Activated CD4-positive, alpha-beta T cell treated with anti-CD3 and anti-CD28 coated beads, Interleukin-2, amount 50 U/mL, for 48 hours (primary cell): ENCODE measurements at places on chromosomes 3 and 15.

- no peak for DNase-seq
Observed at GRCh38 chr3:8266730-8267131, 234.9 kb upstream of the LMCD1 start.

DNA sequence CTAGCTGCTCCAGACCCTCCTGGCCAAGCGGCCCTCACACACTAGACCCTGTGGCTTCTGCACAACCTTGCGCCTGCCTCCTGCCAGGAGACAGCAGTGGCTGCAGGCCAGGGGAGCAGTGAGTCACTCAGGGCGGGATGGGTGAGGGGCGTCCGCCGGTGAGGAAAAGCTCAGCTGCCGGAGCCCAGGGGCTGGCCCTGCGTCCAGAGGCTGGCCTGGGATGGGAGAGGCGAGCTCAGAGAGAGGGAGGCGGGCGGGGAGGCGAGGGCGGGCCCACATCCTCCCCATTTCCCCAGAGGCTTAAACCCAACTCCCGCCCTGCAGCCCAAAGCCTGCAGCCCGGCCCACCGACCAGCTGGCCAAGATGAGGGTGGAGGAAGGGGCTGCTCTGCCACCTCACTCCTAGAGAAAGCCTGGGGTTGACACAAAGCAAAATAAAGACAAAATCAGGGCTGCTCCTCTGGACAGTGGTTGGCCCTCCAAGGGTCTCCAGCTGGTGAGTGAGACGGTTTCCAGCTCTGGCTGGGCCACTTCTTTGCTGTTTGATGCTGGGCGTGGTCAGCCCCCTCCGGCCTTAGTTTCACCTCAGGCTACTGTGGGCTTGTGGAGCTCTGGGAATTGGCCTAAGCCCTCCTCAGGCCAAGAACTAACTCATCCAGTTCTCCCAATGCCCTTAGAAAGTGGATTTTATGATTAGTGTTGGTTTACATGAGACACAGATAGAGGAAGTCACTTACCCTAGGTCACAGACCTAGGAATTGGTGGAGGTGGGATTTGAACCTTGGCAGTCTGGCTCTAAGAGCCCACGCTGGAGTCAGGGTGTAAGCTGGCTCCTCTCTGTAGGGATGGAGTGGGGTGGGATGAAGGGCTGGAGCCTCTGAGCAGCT, 50.6 kb downstream of the IQSEC1 start:
- no peak for DNase-seq

GRCh38 chr3:5726621-5727020, 539.1 kb downstream of the EDEM1 start:
- DNase-seq: no peak

DNA sequence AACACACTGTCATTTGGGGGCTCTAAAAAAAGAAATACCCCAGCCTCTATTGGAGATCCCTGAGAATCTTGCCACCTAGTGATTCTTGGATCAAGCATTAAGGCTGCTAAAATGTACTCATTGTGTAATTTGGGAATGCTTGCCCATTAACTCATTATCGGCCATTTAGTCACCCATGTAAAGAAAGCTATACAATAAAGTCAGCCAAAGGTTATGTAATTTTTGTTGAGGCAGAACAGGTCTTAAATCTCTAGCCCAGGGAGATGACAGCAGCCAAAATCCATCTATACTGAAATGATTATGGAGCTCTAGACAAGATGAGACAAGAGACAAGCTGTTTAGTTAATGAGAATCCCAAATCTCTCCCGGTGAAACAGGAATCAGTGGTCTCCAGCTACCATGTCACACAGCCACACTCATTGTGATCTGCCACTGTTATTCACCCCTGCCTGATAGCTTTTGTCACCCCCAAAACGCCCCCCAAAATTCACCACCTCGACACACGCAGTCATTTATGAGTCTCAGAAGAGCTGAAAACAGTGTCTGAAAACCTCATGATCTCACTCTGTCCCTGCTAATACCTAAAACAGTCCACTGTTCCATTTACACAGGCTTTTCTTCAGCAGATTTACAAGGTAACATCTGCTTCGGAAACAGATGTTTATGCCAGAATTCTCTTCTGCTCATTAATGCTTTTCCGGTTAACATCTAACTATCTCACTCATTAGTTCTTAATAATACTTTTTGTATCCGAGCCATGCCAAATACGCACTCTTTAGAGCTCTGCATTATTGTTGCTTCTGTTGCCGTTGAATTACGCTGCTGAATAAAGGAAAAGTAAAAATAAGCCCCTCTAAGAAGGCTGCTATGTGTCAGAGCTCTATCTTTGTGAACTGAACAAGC, 138.5 kb downstream of the RORA start:
- DNase-seq: no peak

GRCh38 chr3:175311404-175311803, 452.3 kb downstream of the NAALADL2 start:
- no peak for DNase-seq

DNA sequence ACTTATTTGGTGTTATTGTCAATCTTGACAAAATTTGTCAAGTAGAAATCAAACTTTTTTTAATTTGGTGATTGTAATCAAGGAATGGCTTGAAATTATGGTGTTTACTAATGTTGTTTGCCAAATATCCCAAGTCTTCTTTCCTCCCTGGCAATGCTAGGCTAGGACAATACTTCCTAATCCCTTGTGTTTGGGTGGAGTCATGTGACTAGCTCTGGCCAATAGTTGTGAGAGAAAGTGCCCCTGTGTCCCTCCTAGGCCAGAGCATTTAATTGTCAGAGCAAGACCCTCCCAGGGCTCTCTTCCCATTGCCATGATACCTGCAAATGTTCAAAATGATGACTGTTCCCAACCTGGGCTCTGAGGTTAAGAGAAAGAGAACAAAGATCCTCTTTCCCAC, 132.7 kb downstream of the ANXA2 start:
- DNase-seq: no peak

GRCh38 chr3:76753599-76753998, 286.3 kb upstream of the ROBO2 start:
- no peak for DNase-seq

GRCh38 chr3:29384640-29385039, 103.8 kb downstream of the RBMS3 start:
- no peak for DNase-seq

GRCh38 chr3:50303013-50303815, at the start of gene HYAL1:
TSS of gene HYAL1 (minus strand) at chr3:50303574. CDS start at chr3:50302956, 618 bp downstream.
- DNase-seq: no peak

GRCh38 chr3:194284351-194284750, 66.8 kb downstream of the CPN2 start:
- no peak for DNase-seq

DNA sequence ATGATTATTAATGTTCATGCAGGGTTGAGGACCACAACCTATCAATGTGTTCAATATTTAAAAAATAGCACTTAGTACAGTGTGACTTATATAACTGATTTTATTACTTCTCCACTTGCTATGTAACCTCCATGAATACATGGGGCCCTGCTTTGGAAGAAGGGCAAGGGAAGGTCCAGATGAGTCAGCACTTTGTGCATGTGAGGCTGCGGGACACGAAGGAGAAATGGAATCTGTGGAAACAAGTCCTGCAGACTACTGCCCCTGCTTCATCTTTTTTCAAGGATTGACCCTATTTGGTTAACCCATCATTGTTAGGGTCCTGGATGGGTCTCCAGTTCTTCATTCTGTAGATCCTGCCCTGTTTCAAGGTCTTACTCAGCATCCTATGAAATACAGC, 1.6 kb downstream of the NXPE3 start:
- DNase-seq: no peak

GRCh38 chr15:101357333-101357732, 62.3 kb upstream of the SNRPA1 start:
- no peak for DNase-seq

GRCh38 chr15:93968773-93969172, 262.6 kb upstream of the MCTP2 start:
- DNase-seq: no peak

GRCh38 chr3:50345586-50346234, at the start of gene ZMYND10:
TSS of gene ZMYND10 (minus strand) at chr3:50345732. CDS start at chr3:50345579, 153 bp downstream.
- DNase-seq: peak; percentile 79

- DNase-seq: peak; percentile 34
Observed at GRCh38 chr15:45402955-45403877, 24.9 kb upstream of the GATM start.

GRCh38 chr3:63731866-63732265, 79.4 kb downstream of the SNTN start:
- no peak for DNase-seq

DNA sequence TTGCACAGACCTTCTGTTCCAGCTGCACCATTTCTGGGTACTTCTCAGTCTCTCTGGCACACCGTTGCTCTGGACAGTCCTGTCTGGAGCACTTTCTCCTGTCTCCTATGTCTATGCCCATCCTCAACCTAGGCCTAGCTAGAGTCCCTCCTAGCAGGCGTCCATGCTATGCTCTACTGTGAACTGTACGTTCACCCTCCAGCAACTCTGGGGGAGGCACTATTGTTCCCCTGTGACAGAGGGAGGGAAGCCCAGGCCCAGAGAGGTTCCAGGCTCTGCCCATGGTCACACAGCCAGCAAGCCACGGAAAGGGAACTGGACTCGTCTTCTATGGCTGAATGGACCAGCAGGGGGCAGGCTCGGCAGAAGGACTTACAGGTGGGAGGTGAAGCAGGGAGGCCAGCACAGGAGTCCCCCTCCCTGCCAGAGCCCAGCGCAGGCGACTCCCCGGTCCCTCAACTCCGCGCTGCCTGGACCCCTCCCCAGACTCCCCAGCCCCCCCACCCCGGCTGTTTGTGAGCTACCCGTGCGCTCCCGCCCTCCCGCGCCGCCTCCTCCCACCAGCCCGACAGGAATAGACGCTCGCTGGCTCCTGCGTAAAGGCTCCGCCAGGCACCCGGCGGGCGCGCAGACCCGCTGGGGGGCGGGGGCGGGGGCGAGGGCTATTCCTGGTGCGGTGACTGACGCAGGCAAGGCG, 1.7 kb upstream of the LINGO1 start:
- DNase-seq: peak; percentile 76

GRCh38 chr3:14312375-14312774, 90.0 kb upstream of the SLC6A6 start:
- no peak for DNase-seq

DNA sequence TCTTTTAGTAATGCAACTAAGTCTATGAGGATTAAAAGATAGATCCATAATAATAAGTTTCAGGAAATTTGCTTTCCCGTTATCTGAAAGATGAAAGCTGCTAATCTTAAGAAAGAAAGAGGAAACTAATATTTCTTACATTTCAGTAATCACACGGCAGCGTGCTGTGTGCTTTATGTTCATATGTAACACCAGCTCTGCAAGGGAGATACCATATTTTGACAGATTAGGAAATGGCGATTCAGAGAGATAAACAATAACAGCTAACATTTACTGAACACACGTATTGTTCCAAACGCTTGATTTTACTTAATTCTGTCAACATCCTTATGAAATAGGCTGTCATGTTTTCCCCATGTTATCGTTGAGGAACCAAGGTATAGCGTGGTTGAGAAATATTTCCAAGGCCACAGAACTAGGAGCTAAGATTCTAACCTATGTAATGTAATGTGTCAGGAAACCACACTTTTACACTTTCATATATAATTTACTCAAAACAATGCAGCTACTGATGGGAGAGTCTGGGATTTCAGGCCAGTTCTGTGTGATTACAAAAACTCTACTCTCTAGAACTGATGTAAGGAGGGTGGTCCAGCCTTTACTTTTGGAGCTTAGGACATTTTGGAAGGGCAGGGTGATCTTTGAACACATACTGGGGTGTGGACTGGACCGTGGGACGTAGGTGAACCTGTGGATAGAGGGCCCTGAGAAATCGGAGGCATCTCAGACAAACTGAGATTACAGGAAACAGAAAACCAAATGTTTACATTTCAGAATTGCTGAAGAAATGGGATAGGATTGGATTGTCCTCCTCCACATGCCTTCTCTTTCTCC, 100.6 kb downstream of the IL1RAP start:
- no peak for DNase-seq

GRCh38 chr3:39383881-39384664, 903 bp downstream of the SLC25A38 start:
- DNase-seq: peak; percentile 97

GRCh38 chr3:78855190-78855589, 912.6 kb downstream of the ROBO1 start:
- DNase-seq: no peak

DNA sequence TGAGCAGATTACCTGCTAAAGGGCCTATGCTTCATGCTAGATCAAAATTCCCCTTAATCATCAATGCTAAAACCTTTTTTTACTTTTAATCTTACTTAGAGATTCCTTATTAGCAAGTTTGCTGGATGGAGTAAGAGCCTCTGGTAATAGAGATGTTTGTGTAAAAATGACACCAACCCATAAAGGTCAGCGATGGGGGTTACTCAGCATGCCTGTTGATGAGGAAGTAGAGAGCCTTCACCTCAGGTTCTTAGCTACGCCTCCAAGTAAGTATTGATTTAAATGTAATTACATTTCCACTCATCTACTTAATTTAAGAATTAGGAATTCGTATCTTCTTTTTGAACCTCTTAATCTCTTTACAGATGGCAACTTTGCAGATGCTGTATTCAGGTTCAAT, 38.8 kb downstream of the DNAJC13 start:
- no peak for DNase-seq

- no peak for DNase-seq
Observed at GRCh38 chr15:71044006-71044405, 71.3 kb upstream of the THSD4 start.

GRCh38 chr3:47315069-47315647, 32.4 kb downstream of the KLHL18 start:
- DNase-seq: no peak

GRCh38 chr3:72520690-72521308, 327.4 kb downstream of the SHQ1 start:
- DNase-seq: peak; percentile 77

GRCh38 chr3:10563396-10563795, 58.0 kb upstream of the ATP2B2 start:
- no peak for DNase-seq
